ENCODE measurements at places on chromosomes 1 and 21. TPM values are rescaled to one million over a fixed set of nuclear protein-coding genes. Genes with fewer than 3 reads are reported as not detected.

DNA sequence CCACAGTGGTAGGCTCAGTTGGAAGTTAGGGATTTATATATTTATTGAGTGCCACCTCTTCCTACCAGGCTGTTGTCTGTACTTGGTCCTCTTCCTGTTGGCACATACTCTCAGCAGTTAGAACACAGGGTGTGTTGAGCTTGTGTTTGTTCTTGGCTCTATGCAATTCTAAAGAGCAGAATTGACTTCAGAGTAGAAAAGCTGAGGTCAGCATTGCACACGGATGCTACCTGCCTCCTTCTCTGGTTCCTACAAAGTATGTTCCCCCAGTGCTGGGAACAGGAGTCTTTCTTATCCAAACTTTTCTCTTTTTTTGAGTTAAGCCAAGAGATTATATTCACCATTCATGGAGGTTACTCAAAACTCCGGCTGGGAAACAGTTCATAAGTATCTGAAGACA, 16.5 kb upstream of the CD53 start:
- no peak for DNase-seq
- H3K36me3 ChIP-seq = no peaks in the 10 kb centered on the region
- no peak overlapping the region for H3K4me3 ChIP-seq
- H3K27ac ChIP-seq = no peak overlapping the region
- peaks cover 7% of the 10 kb centered on the region for H3K27me3 ChIP-seq

DNA sequence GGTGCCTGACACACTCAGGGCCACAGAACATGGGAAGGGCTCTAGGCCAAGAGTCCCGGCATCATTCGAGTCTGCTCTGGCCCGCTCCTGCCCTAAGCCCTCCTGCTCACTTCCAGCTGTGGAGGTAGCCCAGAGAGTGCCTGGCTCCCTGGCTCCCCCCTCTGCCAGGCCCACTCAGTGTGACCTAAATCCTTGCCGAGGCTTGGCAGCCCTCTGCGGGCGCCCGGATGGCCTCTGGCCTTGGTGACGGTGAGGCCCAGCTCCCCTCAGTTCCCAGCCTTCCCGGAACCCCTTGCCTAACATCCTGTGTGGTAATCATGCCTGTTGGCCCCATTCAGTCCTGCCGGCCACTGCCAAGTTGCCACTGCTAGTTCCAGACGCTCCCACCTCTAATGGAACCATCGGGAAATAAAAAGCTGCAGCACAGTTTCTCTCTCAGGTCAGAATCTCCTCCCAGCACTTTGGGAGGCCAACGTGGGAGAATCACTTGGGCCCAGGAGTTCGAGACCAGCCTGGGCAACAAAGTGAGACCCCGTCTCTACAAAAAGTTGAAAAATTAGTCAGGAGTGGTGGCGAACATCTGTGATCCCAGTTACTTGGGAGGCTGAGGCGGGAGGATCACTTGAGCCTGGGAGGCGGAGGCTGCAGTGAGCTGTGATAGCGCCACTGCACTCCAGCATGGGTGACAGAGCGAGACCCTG, 1.2 kb upstream of the H6PD start:
- no peak overlapping the region for H3K27ac ChIP-seq
- H3K36me3 ChIP-seq = no peaks in the 10 kb centered on the region
- H3K4me1 ChIP-seq = peaks cover 32% of the 10 kb centered on the region
- DNase-seq = no peak
- no peak overlapping the region for H3K4me3 ChIP-seq
- H3K27me3 ChIP-seq = no peaks in the 10 kb centered on the region

DNA sequence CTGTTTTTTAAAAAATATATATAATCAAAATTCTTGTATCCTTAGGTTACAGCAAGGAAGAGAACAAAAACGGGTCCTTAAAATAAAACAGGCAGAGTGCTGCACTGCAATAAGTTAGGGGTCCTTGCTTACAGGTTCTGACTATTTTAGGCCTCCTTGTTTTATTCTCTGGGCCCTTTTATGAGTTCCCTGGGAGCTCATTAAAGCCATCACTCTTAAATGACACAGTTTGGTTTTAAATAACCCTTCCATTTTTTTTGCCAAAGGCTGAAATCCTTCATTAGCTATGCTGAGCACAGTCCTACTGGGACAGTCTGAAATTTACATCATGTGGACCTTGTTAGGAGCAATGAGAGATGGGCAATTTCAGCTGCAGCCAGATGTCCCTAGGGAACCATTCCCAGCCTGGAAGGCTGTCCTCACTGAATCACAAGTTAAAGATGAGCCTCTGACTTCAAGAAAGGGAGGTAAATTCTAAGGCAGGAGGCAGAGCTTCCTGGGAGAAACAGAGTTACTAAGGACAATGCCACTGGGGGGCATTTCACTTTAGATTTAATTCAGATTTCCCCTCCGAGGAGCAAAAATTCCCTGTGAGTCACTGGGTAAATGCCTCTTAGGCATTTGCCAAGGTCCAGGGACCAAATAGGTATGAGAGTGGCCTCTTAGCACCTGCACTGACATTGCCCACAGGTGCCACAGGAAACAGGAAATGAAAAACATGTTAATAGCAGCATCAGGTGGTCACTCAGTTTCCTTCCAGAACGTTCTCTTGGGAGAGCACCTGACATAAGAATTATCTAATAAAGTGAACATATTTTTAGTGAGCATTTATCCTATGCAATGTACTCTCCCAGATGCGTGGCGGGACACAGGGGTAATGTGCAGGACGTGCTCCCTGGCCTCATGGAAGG, 3.8 kb upstream of the MUL1 start:
- no peak overlapping the region for H3K4me3 ChIP-seq
- H3K27me3 ChIP-seq = peaks cover 11% of the 10 kb centered on the region
- H3K4me1 ChIP-seq = peaks cover 4% of the 10 kb centered on the region
- H3K36me3 ChIP-seq = peaks cover 2% of the 10 kb centered on the region
- no peak for DNase-seq
- H3K27ac ChIP-seq = no peak overlapping the region

GRCh38 chr1:89971600-89971999, 23.3 kb upstream of the ZNF326 start:
- H3K36me3 ChIP-seq = no peaks in the 10 kb centered on the region
- no peak overlapping the region for H3K4me3 ChIP-seq
- no peak for DNase-seq

- peaks cover 60% of the 10 kb centered on the region for H3K36me3 ChIP-seq
- no peaks in the 10 kb centered on the region for H3K4me1 ChIP-seq
- H3K4me3 ChIP-seq = no peak overlapping the region
- no peaks in the 10 kb centered on the region for H3K27me3 ChIP-seq
- H3K27ac ChIP-seq = no peak overlapping the region
Observed at GRCh38 chr1:225410036-225410435, 17.8 kb downstream of the LBR start.

DNA sequence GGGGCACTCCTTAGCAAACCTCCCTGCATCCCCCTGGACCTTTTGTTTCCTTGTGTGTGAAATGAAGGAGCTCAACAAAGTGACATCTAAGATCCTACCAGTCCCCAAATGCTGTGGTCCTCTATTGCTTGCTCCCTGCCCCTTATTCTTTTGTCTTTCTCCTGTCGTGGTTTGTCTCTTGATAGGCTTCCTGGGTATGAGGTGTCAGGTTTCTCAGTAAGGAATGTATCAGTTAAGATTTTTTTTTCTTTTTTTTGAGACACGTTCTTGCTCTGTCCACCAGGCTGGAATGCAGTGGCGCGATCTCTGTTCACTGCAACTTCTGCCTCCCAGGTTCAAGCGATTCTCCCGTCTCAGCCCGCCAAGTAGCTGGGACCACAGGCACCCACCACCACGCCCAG, 16.8 kb downstream of the CNIH3 start:
- H3K27ac ChIP-seq = no peak overlapping the region
- no peaks in the 10 kb centered on the region for H3K36me3 ChIP-seq
- no peak overlapping the region for H3K4me3 ChIP-seq
- DNase-seq = no peak
- peaks cover 1% of the 10 kb centered on the region for H3K27me3 ChIP-seq

- H3K4me3 ChIP-seq = no peak overlapping the region
- H3K36me3 ChIP-seq = peaks cover 4% of the 10 kb centered on the region
- no peak overlapping the region for H3K27ac ChIP-seq
- peaks cover 6% of the 10 kb centered on the region for H3K4me1 ChIP-seq
Observed at GRCh38 chr1:109814223-109814622, 50.5 kb upstream of the EPS8L3 start.

GRCh38 chr1:58921342-58921741, 137.5 kb upstream of the JUN start:
- DNase-seq = no peak
- no peak overlapping the region for H3K27ac ChIP-seq
- H3K36me3 ChIP-seq = no peaks in the 10 kb centered on the region

- H3K4me3 ChIP-seq = no peak overlapping the region
- H3K4me1 ChIP-seq = no peaks in the 10 kb centered on the region
- H3K27me3 ChIP-seq = peaks cover 8% of the 10 kb centered on the region
Observed at GRCh38 chr1:171265686-171266085, 17.4 kb downstream of the FMO1 start.

DNA sequence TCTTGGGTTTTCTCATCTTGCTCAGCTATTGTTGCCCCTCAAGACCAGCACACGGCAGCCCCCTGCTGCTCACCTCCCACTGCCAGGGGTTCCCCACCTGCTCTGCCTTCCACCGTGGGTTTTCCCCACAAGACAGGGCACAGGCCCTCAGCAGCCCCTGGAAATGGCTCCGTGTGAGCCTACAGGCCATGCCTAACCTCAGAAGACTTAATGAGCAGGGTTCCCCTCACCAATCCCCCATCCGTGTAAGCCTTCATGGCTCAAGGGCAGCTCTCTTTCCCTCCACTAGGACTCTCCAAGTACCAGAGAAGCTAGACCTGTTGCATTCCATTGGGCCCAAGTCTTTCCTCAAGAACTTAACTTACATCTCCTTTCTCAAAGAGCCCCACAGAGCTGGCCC, 18.4 kb upstream of the RCAN3 start:
- DNase-seq = peak; percentile 25
- H3K4me1 ChIP-seq = peaks cover 87% of the 10 kb centered on the region
- no peaks in the 10 kb centered on the region for H3K27me3 ChIP-seq

GRCh38 chr1:16076031-16076864, 2.8 kb upstream of the FAM131C start:
- peaks cover 9% of the 10 kb centered on the region for H3K27me3 ChIP-seq
- no peak for DNase-seq
- no peaks in the 10 kb centered on the region for H3K36me3 ChIP-seq
- H3K4me1 ChIP-seq = peaks cover 14% of the 10 kb centered on the region
- no peak overlapping the region for H3K4me3 ChIP-seq

- H3K27ac ChIP-seq = no peak overlapping the region
- peaks cover 6% of the 10 kb centered on the region for H3K36me3 ChIP-seq
- H3K4me1 ChIP-seq = peaks cover 42% of the 10 kb centered on the region
- no peak for DNase-seq
Observed at GRCh38 chr1:90963236-90963635, 58.6 kb downstream of the ZNF644 start.

- H3K36me3 ChIP-seq = no peaks in the 10 kb centered on the region
- peaks cover 31% of the 10 kb centered on the region for H3K27me3 ChIP-seq
- DNase-seq = no peak
- peaks cover 3% of the 10 kb centered on the region for H3K4me1 ChIP-seq
- H3K27ac ChIP-seq = no peak overlapping the region
Observed at GRCh38 chr1:14921057-14921456, 232.5 kb upstream of the TMEM51 start.

DNA sequence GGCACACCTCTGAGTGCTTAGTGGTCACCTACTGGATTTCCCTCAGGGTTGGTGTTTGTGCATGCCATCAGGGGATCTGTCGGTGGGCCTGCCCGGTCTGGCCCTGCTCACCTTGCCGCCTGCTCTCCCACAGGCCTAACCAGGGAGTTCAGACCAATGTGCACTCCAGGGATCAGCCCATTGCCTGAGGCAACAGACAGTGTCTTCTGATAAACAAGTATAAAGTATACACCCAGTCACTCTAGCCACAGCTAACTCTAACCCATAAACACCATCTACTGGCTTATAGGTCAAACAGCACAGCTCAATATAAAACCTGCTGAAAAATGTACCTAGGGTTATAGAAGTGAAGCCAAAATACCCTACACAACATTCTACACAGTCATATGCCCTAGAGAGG, 1300.0 kb downstream of the PLA2G4A start:
- H3K27ac ChIP-seq = no peak overlapping the region
- DNase-seq = no peak
- H3K4me3 ChIP-seq = no peak overlapping the region
- H3K27me3 ChIP-seq = no peaks in the 10 kb centered on the region

GRCh38 chr1:111052246-111052645, 87.6 kb downstream of the DRAM2 start:
- no peak overlapping the region for H3K4me3 ChIP-seq
- no peak for DNase-seq
- H3K27me3 ChIP-seq = peaks cover 13% of the 10 kb centered on the region
- H3K4me1 ChIP-seq = no peaks in the 10 kb centered on the region
- H3K27ac ChIP-seq = no peak overlapping the region
- no peaks in the 10 kb centered on the region for H3K36me3 ChIP-seq

DNA sequence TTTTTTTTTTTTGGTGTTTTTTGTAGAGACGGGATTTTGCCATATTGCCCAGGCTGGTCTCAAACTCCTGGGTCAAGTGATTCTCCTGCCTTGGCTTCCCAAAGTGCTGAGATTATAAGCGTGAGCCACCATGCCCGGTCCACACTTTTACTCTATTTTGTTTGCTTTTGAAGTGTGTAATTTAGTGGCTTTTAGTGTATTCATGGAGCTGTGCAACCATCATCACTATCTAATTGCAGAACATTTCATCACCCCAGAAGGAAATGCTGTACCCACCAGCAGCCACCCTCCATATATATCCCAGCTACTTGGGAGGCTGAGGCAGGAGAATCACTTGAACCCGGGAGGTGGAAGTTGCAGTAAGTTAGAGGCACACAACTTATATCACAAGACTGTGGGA, 136.9 kb upstream of the ERRFI1 start:
- no peak for DNase-seq
- H3K4me3 ChIP-seq = no peak overlapping the region
- H3K36me3 ChIP-seq = no peaks in the 10 kb centered on the region
- H3K27ac ChIP-seq = no peak overlapping the region

DNA sequence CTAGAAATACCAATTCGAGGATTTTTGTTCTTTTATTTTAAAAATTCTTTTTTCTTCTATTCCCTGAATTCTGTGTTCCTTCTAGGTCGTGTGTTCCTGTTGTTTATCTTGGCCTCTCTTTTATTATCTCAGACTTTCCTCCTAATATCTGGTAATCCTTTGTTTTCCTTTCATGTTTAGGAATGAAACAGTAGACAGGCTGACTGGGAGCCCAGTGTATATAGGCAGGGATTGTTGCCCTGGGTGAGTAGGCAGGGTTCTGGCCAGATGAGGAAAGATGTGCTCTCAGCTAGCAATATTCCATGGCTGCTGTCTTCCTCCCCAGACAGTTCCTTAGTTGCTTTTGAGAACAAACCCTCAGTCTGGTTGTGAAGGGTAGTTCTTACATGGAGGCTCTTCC, 161.8 kb upstream of the PDE4B start:
- H3K4me1 ChIP-seq = no peaks in the 10 kb centered on the region
- H3K36me3 ChIP-seq = no peaks in the 10 kb centered on the region
- H3K27ac ChIP-seq = no peak overlapping the region
- no peaks in the 10 kb centered on the region for H3K27me3 ChIP-seq
- H3K4me3 ChIP-seq = no peak overlapping the region

GRCh38 chr1:19124273-19124672, 85.8 kb downstream of the UBR4 start:
- peak; percentile 23 for DNase-seq
- H3K27ac ChIP-seq = peak overlapping the region; percentile 35
- peaks cover 26% of the 10 kb centered on the region for H3K4me1 ChIP-seq

CD5L gene
- not detected for total RNA-seq

HCN3 gene
- total RNA-seq = 2.4 TPM

IQGAP3 gene
- total RNA-seq = 19.3 TPM

DCDC2B gene
- not detected for total RNA-seq

SOX13 gene
- 4.6 TPM for total RNA-seq

Data from activated CD4-positive, alpha-beta memory T cell treated with anti-CD3 and anti-CD28 coated beads for 36 hours (primary cell).